Stimulated activated CD4-positive, alpha-beta T cell treated with anti-CD3 and anti-CD28 coated beads, Interleukin-2, amount 100 ng/mL, for 48 hours (primary cell): ENCODE measurements at places on chromosomes 16 and 17.

DNA sequence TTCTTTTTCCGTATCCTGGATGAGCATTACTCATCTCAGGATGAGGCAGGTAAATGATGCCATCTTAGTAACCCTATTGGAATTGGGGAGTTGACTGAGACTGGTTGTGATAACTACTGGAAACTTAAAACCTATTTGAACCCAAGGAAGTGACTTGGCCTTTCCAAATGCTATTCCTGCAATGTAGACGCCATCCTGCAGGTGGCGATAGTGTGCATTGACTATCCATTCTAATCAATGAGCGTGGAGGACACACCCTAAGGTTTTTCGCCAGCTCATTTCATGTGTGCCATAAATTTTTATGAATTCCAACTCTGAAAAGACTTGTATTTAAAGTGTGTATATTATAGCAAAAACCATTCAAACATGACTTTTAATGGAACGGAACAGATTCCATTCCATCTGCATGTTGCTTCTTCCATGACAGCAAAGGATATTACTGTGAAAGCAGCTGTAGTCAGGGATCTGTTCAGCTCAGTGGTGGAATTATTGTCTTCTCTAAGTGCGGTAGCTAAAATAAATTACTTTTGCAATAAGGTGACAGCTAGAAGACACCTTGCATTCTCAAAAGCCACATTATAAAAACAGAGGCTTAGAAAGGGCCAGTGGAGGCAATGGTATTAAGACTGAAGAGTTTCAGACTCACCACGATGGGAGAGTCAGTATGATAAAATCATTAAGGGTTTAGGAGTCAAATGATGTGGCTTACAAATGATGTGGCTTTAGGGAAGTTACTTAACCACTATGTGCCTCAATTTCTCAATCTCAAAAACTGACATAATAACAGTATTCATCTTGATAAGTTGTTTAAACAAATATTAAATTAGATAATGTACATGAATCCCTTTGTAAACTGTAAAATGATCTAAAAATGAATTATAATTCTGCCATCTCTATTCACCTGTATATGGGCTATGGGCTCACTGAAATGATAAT, 55.5 kb downstream of the SYT17 start:
- DNase-seq: peak; percentile 66

- no peak for DNase-seq
Observed at GRCh38 chr17:81331527-81332043, 36.5 kb upstream of the SLC38A10 start.

GRCh38 chr17:72452286-72453173, 331.7 kb downstream of the SOX9 start:
- DNase-seq: no peak

- DNase-seq: peak; percentile 54
Observed at GRCh38 chr16:27315333-27316037, 1.7 kb downstream of the IL4R start.

DNA sequence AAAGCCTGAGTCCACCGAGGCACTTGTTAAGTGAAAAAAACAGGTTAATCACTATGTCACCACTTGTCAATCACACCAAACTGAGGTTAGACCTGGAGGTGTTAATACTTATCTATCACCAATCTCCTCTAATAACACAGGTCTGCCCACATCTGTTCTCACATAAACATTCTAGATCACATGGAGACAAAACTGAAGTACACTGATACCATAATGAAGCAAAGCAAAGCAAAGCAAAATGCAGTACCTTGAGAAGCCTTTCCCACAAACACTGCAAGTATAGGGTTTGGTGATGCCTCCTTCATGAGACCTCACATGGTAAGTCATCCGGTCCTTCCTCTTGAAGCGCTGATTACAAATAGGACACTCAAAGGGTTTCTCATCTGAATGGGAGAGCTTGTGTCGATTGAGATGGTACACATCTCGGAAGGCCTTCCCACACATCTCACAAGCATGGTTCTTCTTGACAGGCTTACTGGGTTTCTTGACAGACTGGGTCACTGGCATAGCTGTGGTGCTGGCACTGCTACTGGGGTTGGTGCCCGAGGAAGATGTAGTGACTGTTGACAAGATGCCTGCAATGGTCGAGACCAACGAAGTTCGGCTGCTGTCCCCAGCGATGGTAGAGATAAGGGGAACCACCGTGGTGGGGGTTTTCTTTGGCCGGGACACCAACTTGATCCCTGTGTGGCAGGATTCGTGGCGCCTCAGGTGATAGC, 5.4 kb downstream of the VEZF1 start:
- no peak for DNase-seq

- DNase-seq: no peak
Observed at GRCh38 chr17:44293509-44294226, 14.7 kb upstream of the RUNDC3A start.

DNA sequence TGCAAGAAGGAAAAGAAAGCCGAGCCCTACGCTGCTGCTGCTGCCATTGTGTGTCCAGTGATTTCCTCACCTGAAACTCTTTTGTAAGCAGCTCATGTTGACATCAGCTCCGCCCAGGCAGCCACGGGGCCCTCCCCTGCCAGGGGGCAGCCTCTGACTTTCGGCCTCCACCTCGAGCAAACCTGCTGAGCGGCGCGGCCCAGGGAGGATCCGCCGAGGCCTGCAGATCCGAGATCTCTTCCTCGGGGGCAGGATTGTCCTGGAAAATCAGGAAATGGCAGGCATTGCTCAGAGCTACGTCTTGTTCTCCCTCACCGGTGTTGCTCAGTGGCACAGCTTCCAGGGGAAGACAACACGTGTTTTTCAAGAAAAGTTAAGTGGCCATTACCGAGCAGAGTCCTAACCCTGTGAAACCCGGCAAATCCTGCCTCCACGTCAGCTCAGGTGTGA, 35.6 kb upstream of the ZNF750 start:
- DNase-seq: no peak

DNA sequence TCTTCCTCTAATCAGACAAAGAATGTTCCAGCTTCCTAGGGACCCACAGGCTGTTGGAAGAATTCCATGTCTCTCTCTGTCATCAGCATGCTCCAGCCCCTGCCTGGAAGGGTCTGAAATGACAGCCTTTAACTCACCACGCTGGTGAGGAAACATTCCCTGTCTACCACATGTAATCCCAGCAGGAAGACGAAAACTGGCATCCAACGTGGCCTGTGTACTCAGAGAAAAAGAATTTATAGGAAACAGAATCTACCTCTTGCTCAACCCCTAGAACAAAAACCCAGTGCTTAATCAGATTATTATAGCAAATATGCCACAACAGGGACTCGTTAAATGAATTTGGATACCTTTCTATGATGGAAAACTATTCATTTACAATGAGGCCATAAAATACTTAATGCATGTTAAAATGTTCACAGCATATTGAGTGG, 147.3 kb upstream of the FOXF1 start:
- DNase-seq: no peak

- DNase-seq: no peak
Observed at GRCh38 chr17:17940441-17940911, 31.7 kb downstream of the TOM1L2 start.

- no peak for DNase-seq
Observed at GRCh38 chr16:31270795-31271194, 11.0 kb downstream of the ITGAM start.

DNA sequence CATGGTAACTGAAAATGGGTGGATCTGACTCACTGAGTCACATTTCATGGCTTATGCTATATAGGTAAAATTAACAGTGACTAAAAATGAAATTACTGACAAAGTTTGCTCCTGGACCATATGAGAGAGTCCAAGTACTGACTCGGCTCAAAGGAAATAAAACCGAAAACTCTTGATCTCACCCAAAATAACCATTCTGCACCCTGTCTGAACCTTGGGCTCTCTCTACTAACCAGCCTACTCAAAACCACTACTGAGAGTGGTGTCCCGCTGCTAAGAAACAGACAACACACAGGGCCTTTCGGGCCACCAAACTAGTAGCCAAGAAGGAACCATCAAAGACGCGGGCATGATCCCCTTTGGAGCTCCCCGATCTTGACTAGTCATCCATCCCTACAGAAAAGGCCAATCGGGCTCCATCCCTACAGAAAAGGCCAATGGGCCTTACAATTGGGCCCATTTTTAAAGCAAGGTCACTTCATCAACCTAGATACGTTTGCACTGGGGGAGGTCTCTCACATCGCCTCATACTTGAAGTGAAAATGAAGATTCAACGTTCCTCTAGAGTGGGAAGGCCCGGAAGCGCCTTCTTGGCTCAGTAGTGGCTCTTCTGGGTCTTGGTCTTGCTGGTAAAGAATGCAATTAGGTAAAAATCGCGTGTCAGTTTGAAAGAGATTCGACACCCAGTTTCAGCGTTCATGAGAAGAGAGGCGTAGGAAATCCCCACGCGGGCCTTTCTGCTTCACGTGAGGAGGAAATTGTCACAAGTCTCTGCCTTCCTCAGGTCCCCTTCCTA, 720 bp upstream of the ZPBP2 start:
- peak; percentile 43 for DNase-seq

DNA sequence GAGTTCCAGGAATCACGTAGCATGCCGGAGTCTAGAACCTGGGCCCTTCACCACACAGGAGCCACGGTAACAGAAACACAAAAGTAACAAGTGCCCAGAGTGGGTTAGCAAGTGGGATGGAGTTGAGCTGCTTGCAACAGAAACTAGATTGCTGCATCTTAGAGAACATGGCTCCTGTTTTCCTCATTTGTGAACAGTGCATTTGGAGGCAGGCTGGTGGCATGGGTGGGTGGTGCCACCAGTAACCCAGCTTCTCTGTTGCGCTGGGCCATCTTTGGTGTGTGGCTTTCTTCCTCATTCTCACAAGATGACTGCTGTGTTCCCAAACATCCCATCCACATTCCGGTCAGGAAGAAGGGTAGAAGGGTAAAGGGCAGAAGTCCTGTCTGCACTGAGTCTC, 95.5 kb downstream of the KATNIP start:
- DNase-seq: no peak

DNA sequence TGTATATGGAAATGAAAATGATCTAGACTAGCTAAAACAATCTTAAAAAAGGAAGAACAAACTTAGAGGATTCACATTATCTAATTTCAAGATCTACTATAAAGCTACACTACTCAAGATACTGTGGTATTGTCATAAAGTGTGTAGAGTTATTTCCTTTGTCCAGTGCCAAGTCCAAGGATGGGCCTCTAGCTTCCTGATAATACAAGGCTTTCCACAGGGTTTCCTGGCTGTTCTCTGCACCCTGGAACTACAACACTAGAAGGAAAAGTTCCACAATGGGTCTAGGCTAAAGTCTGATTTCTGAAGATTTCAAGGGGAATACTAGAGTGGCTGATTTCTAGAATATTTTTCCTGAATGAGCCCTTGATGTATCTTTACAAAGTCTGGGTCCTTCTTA, 34.2 kb downstream of the TBC1D3B start:
- no peak for DNase-seq

DNA sequence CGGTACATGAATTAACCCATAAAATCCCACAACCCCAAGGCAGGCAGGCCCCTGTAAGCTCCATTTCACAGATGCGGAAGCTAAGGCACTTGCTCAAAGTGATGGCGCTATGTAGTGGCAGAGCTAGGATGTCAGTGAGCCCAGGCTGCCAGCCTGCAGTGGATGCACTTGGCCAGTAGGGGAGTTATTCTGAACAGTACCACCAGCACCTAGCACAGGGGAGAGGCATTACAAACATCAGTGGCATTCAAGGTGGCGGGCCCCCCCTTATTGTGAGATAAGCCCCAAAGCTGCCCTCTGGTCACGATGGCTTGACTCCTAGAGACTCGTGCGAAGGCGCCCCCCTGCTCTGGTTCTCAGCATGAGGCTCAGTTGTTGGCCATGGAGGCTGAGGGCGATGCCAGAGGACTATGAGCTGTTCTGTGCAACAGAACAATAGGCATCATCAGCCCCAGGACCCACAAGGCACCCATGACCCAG, 33.8 kb downstream of the GTF3C1 start:
- peak; percentile 23 for DNase-seq

GRCh38 chr17:56020369-56020768, 132.9 kb upstream of the ANKFN1 start:
- no peak for DNase-seq

- no peak for DNase-seq
Observed at GRCh38 chr17:7147772-7148171, 31.4 kb downstream of the ASGR1 start.

- no peak for DNase-seq
Observed at GRCh38 chr17:30164531-30164930, 47.9 kb downstream of the NSRP1 start.

GRCh38 chr17:71488851-71489250, 632.0 kb upstream of the SOX9 start:
- no peak for DNase-seq

DNA sequence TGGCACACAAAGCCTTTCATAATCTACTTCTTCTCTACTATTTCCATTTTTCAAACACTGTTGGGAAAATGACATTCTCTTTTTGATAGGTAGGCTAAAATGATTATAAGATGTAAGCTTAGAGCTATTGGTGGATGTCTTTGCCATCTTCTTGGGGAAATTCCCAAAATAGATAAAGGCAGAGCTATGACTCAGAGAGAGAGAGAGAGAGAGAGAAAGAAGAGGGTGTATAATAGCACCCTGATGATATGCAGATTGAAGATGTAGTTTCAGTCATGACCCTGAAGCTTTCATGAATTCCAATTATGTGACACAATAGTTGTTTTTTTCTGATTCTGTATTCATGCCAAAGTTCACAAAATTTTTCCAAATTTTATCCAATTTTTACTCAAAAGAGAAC, 529.1 kb downstream of the HS3ST4 start:
- DNase-seq: no peak

GRCh38 chr16:81818568-81818896, 39.4 kb downstream of the PLCG2 start:
- DNase-seq: no peak

DNA sequence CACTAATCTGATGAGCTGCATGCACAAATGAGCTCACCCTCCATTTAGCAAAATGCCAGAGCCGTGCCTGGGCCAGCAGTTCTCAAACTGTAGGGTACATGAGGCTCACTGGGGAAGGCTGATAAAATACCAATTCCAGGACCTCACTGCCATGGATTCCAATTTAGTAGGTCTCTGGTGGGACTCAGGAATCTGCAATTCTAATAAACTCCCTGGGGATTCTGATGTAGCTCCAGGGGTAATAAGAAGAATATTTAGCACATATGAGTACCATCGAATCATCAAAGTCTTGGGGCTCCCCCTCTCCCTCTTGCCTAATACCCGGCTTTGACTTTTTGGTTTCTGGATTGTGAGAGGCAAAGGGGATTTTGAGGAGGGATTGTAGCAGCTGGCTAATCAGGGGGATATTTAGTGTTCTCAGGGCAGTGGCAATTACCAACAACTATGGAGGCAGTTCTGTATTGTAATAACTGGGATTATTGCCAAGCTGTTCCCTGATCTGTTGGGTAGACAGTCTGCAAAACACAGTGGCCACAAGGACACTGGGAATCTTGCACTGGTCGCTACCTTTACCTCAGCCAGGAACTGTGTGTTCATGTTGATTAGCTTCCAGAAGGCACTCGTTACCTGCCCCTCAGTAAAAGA, 140.4 kb downstream of the SHISA9 start:
- no peak for DNase-seq

DNA sequence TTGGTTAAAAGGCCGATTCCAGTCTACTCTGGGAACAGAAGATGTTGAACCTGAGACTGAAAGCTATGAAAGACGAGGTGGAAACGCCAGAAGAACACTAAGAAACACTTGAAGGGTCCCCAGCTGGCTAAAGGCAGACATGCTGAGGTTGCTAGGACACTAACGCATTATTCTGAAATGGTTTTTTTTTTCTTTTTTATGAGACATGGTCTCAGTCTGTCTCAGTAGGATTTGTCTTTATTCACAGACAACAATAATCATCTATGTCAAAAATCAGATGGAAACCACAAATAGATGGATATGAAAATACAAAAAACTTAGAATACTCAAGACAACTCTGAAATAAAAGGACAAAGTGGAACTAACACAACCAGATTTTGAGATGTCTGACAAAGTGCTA, 35.0 kb upstream of the RASD1 start:
- DNase-seq: no peak
